Omental fat pad (tissue), 4 donors: ENCODE measurements at places on chromosomes 5 and 9. TPM values are rescaled to one million over a fixed set of nuclear protein-coding genes. Genes with fewer than 3 reads are reported as not detected.
A peak's percentile ranks its signal among the peaks of the same experiment; 100 is the strongest.

DNA sequence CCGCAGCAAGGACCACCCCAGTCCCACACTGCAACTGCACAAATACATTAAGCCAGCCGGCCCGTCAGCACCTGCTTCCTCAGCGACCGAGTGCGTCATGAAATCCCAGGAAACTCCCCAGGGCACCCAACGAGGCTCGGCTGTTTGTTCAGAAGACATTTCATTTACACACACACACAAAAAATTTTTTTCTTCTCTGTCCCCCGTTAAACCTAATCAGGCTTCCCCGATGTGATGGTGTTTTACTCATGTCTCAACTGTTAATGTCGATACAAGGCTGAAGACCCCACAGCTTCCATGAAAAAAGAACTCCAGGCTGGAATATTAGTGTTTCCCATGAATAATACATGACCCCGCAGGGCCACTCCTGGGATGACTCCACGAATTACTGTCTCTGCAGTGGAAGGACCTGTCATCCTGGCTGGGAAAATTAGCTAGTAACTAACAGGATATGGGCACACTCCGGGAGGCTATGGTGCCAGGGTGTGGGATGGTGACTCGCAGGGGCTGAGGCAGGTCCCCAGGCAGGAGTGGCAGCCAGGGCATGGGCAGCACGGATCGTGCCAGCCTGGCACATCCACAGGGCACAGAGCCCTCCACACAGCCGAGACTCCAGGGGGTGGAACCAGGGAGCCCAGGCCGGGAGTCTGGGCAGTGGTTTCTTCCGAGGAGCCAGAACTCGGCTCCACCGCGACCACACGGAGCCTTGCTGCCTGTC is 102.4 kb downstream of the VAV2 start:
- no peak for DNase-seq

DNA sequence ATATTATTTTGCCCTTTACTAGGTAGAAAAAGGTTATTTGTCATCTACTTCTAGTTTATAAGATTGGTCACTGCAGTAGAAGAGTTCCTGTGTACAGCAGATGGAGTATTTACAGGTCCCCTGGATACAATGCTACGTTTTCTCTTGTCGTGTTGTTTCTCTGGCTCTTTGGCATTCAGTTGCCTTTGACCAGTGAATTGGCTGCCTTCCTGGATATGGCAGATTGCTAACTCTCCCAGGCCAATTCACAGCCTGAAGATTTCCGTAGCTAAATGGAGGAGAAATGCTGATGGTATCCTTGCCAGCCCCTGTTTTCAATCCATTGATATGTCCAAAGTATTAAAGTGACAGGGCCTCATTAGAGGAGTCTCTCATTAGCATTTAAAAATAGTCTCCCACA is 32.5 kb upstream of the GNAQ start:
- DNase-seq = no peak

GRCh38 chr5:52738095-52738506 is 49.6 kb upstream of the ITGA1 start:
- no peak for DNase-seq

- DNase-seq = no peak
These were observed 22.2 kb upstream of the ADAMTS2 start for GRCh38 chr5:179367491-179367890.

- DNase-seq = no peak
These were observed 29.9 kb upstream of the UNC5A start for GRCh38 chr5:176780176-176781053.

DNA sequence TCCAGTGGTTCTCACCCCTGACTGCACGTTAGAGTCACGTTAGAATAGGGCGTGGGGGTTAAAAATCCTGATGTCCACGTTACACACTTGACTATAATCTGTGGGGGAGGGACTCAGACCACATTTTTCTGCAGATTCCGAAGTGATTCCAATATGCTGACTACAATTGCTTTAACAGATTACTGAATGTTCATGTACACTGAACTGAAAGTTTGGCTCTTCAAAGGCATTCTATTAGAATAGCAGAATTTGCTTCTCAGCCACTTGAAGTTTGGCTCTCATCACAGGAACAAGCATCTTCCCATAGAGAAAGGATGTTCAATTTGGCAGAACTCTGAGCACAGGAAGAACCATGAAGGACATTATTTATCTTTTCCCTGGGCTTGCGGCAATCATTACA is 84.5 kb downstream of the HAPLN1 start:
- no peak for DNase-seq

GRCh38 chr9:38061326-38061977 is 7.6 kb downstream of the SHB start:
- no peak for DNase-seq

GRCh38 chr9:108271646-108272348 is 584.0 kb downstream of the ACTL7B start:
- DNase-seq = no peak

- DNase-seq = no peak
These were observed 8.6 kb downstream of the CHMP5 start for GRCh38 chr9:33273266-33273971.

DNA sequence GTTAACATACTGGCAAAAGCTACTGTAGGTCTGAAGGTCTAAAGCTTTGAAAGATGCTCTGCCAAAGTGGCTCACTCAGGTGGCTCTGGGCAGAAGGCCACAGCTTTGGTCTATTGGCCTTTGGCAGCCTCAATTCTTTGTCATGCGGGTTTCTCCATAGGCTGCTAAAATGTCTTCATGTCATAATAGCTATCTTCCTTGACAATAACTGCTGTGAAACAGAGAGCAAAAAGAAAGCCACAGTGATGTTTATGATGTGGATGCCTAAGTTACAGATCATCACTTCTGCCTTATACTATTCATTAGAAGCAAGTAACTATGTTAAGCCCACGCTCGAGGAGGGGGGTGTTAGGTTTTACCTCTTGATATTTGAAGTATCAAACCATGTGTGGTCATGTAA is 906.1 kb upstream of the CDH9 start:
- DNase-seq = no peak

DNA sequence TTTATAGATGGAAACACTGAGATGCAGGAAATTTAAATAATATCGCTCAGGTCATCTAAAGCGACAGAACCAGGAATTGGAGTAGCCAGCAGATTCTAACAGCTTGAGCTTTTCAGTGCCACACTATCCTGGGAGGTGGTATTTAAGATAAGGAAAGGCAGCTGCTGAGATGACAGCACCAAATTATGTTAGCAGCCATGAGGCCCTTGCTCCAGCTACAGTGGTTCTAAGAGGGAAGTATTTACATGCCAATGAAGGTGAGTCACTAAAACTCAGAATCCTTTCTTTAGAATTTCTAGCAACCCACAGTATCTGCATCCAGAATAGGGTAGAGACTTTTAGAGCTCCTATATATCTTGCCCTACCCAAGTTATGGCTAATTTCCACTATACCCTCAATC is 127.0 kb upstream of the VLDLR start:
- no peak for DNase-seq

DNA sequence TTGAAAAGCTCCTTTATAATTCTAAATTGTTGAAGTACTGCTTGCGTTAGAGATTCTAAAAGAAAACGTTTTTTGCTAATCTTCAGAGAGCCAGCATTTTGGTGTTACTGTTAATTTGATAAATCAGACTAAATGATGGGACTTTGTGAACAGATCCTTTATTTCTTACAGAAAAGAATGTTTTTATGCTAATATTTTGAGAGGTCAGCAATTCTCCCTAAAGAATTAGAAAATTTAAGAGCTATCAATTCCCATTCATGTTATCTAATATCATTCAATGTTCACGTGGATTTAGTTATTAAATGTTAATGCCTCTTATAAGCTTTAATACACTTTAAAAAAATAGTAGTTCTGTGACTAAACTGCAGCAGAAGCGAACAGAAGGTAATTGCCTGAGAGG is 2.4 kb downstream of the AGGF1 start:
- no peak for DNase-seq

GRCh38 chr9:101119206-101119819 is 90.8 kb downstream of the PLPPR1 start:
- DNase-seq = no peak

GRCh38 chr9:121169094-121169601 is 32.5 kb downstream of the RAB14 start:
- DNase-seq = no peak

- DNase-seq = peak; percentile 76
These were observed 156.3 kb upstream of the IER5L start for GRCh38 chr9:129334105-129334935.

DNA sequence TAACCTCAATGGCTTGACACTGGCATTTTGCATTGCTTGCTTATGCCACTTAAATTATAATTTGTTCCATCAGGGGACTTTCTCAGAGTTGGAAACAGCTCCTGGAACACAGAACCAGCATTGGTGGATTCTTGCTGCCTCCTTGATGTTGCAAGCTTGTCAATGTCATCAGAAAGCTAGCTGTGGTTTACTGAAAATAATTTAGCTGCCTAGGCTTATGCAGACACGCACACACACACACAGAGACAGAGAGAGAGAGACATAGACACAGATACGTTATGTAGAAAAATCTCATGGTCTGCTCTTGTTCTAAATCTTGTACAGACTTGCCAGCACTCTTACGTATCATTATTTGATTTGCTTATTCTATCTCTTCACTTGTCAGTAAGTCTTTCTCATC is 78.0 kb downstream of the HMHB1 start:
- DNase-seq = no peak

DNA sequence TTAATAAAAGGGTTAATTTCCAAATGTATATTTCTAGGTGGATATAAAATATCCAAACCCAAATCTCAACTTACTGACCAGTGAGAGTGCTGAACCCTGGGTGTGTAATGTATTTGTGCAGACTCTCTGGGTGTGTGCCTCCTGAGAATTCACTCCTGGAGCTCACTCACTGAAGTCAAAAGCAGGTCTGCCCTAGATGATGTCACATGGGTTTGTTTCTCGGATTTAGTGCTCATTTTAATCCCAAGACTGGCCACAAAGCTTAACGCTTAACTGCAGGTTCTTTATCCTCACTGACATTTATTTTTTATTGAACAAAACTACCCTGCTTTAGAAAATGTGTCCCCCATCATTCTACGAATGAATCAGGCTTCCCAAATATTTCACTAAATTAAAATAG is 179.4 kb downstream of the PPP2R2B start:
- no peak for DNase-seq

DNA sequence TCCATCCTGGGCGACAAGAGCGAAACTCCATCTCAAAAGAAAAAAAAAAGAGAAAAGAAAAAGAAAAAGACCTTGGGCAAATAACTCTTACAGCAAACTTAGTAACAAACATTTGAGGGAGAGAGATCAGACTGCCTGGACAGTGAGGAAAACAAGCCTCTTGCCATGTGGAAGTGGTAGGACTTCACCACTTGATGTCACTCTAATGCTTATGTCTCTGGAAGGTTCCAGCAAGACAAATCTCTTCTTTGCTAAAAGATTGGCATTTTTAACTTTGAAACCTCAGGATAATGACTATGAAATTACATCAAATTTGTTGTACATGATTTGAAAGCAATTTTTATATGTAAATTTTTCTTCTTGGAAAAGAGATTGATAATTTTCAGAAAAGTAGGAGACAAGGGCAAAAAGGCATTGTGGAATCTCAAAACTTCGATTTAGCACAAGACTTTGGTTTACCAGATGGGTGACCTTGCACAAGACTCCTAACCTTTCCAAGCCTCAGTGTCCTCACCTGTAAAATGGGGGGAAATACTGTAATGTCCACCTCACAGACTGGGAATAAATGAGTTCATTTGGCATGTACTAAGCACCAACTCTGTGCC is 5.4 kb downstream of the ACTL7B start:
- DNase-seq = no peak

DNA sequence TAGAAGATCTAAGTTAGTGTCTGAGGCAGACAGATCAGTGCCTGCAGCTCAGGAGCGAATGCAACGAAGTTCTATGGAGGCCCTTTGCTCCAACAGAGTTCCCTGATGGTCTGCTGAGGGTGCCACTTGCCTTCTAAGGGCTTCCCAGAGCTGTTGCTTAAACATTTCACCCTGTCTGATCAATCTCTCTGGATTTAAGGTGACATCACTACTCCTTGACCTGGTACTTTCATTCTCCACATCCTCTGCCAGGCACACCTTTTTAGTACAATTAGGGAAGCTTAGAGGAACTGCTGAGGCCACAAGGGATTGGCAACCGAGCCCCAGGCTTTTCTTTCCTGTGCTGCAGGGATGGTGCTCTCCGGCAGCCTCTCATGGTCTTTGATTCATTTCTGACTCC is 94.2 kb upstream of the IFNK start:
- no peak for DNase-seq

DNA sequence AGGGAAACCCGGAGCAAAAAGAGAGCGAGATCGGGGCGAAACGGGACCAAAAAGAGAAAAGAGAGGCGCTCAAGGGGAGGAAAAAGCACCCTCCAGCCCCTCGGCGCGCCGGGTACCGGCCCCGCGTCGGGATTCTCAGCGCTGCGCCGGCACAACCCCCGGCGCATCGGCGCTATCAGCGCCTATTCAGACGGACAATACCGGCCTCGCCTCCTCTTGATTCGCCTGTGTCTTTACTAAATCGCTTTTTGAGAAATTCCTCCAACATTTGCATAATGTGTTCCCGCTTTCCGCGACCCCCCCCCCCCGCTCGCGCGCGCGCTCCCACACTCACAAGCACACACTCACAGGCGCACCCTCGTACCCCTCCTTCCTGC is 578 bp downstream of the LHX6 start:
- no peak for DNase-seq

- DNase-seq = no peak
These were observed 277.6 kb downstream of the PSAT1 start for GRCh38 chr9:78574354-78575045.

- DNase-seq = no peak
These were observed 1247.9 kb upstream of the ACO1 start for GRCh38 chr9:31136524-31136923.

- DNase-seq = no peak
These were observed 23.2 kb upstream of the LVRN start for GRCh38 chr5:115939059-115939458.

DNA sequence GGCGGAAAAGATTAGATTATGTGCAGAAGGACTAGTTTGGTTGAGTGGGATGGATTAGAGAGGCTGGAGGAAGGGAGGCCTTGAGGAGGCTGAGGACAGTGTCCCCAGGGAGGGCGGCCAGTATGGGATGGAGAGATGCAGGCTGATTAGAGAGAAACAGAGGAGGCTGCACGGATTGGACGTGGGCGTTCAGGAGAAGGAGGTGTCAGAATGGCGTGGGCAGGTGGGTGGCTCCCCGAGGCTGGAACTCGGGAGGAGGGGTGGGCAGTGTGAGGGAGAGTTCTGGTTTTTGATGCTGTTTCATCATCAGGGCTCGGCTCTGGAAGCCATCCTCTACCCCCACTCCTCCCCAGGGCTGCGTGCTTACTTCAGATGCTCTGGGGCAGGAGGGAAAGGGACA is 13.0 kb downstream of the CDHR2 start:
- DNase-seq = no peak

The GRM6 gene
- total RNA-seq = not detected

The MAMDC2 gene
- 19.2 TPM for total RNA-seq

The ANKRD18A gene
- not detected for total RNA-seq

The PCDHA5 gene
- 0.47 TPM for total RNA-seq

The REXO4 gene
- total RNA-seq = 11.5 TPM

The TAF11L5 gene
- not detected for total RNA-seq

The FOXE1 gene
- not detected for total RNA-seq

The HMGCR gene
- 12.8 TPM for total RNA-seq

The POLR3G gene
- 5.2 TPM for total RNA-seq

The RGMB gene
- 21.0 TPM for total RNA-seq
